Lung (tissue), 17 donors: ENCODE measurements at places on chromosomes 2 and 18.

GRCh38 chr18:62566199-62566598 lies 43.4 kb downstream of the ZCCHC2 start:
- DNase-seq, result peak; percentile 33

- DNase-seq, result no peak
These were observed 375.3 kb downstream of the SLC4A3 start for GRCh38 chr2:220002699-220003098.

DNA sequence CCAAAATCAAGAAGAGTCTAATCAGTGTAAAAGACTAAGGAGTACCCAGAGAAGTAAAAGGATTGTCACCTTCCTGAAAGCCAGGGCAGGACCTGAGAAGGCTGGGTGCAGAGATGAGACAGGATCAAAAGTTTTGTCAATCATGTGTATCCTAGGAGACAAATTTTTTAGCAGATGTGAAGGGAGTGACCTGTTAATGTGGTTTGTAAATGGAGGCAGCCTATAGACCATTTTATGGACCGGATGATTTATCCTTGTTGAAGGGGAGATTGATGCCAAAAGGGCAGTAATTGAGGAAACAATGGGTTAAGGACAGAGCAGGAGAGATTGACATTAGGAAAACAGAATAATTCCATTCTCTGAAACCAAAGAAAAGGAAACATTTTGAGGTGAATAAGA lies 813 bp downstream of the NDC80 start:
- DNase-seq, result no peak

GRCh38 chr2:230893338-230893737 lies 28.6 kb downstream of the ITM2C start:
- no peak for DNase-seq

DNA sequence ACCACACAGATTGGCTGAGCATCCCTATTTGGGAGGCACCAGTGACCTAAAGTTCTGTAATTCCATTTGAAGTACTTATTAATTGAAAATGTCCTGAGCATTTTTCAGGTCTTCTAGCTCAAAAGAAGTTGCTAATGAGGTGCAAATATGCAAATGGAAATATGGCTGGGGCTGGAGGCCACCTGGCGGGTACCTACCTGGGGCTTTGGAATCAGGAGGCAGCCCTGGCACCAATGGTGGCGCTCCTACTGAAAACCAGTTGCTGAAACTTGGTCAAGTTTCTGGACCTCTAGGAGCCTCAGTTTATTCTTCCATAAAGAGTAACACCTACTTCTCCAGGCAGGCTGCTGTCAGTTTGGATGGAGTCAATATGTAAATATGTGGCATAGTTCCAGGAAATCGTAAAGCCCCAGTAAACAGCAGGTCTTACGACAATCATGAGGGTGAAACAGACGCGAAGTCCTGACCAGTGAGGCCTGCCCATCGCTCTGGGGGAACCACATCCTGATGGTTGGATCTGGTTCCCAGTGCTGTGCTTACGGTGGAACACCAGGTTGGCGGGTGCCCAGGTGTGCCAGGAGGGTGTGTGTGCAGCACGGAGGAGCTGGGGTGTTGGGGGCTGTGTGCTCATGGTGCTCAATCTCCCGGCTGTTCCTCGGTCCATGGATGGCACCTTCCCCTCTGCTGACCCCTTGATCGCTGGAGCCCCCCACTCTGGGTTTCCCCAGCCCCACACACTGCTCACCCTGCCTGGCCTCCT lies 186.1 kb downstream of the TWIST2 start:
- DNase-seq, result no peak

DNA sequence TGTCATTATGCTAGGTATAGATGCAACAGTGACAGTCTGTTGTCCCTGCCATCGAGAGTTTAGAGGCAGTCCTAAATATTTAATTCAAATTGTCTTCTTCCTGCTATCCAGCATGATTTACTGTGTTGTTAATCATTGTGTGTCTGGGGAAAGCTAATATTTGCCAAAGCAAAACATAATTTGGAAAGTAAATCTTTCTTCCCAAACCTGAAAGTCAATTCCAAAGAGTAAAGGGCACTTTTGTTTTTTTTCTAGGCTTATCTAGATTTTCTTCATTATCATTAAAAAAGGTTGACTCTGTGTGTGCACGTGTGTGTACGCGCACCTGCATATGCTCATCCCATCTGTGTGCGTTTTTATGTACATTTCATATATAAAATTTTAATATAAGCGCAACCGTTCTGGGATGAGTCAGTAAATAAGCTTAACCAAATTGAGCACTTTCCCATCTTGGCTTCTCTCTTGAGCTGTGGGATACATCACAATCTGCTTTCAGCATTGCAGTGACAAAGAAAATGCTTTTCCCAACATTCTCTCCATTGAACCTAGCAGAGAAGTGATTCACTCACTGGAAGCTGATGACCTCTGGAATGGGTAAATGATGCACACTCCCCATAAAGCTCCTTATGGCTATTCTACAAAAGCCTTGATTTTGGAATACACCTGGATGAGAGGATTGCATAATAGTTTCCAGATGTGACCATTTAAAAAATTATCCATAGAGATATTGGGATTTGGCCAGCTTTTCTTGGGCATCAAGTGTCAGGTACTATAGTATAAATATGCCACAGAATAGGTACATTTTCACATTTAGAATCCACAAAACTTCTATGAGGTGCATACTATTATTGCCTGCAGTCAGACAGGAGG lies 488.4 kb downstream of the ADCYAP1 start:
- DNase-seq, result no peak

- DNase-seq, result no peak
These were observed 351.4 kb downstream of the LPIN1 start for GRCh38 chr2:12097859-12098258.

DNA sequence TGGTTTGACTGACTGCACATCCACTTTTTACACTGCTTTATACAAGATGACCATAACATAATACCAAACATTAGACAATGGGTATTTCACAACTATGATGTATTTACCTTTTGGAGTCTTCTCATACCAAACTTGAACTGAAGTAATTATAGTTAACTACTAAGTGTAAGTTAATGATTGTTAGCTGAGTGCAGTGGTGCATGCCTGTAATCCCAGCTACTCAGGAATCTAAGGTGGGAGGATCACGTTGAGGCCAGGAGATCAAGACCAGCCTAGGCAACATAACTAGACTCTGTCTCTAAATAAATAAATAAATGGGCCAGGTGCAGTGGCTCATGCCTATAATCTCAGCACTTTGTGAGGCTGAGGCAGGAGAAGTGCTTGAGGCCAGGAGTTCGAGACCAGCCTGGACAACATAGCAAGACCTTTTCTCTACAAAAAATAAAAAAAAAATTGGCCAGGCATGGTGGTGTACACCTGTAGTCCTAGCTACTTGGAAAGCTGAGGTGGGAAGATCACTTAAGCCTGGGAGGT lies 44.9 kb upstream of the ORC2 start:
- no peak for DNase-seq

GRCh38 chr2:239806758-239807434 lies 218.2 kb downstream of the NDUFA10 start:
- DNase-seq, result no peak

GRCh38 chr2:44768438-44769236 lies 172.9 kb upstream of the SIX3 start:
- DNase-seq, result peak; percentile 25

DNA sequence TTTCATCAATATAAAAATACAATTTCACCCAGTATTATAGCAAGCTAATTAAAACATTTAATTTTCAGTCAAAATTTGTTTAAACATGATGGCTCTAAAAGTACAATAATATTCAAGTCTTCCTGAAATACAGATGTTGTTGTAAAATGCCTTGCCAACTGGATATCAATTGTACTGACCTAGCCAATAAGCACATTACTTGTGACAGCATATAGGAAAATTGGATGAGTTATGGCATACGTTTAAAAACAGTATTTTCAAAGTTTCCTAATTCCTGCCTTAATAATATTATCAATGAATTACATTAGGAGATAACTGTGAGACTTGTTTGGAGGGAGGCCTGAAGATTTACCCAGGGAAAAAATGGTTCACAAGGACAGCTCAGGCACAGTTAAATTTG lies 336.9 kb upstream of the CDH20 start:
- no peak for DNase-seq

- no peak for DNase-seq
These were observed 39.4 kb upstream of the ZNF804A start for GRCh38 chr2:184558713-184559464.

- no peak for DNase-seq
These were observed 107.7 kb upstream of the ATP8B1 start for GRCh38 chr18:57910817-57911216.

DNA sequence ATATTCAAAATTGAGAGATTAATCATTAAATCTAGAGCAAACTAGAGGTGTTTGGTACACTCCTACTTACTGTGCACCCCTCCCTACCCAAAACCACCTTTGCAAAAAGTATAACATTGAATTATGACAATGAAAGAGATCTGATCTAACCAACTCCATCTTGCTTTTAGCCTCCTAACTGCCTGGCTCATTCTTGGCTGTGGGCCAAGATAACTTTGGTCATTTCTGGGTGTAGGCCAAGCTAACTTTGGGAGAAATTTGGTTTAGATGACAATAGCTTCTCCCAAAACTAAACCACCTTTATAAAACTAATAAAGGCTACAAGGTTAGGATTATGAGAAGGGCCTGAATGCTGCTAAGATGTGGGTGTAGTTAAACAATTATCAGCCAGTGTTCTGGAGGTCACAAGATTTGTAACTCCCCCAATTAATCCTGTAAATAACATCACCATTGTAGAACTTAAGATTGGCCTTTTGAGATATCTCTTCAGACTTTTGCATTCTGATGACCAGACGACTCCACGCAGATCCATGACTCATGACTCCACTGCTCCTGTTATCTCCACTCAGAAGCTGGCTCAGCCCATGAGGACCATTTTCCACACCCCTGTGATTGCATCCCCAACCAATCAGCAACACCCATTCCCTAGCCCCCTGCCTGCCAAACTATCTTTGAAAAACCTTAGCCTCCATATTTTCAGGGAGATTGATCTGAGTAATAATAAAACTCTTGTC lies 160.2 kb downstream of the FBXO15 start:
- DNase-seq, result no peak

DNA sequence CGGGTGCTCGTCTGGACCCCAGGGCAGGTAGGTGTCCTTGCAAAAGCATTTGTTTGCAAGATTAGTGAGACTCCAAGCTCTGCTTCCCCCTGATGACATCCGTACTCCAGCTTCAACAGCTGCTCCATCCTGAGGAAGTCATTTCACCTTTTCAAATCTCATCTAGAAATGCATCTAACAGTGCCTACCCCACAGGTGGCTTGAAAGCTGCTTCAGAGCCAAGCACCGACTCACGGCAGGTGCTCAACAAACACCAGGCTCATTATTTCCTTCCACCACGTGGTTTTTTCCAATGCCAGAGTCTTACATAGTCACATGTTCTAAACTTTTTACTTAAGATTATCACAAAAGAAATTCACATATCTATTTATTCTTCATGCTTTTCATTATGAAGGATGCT lies 31.9 kb downstream of the CNGA3 start:
- DNase-seq, result no peak
